Hematopoietic multipotent progenitor cell treated with erythropoietin and hydrocortisone succinate and interleukin-3 and kit ligand, for 6 days (in vitro differentiated cells): ENCODE measurements at places on chromosomes 2 and 18.
A peak's percentile ranks its signal among the peaks of the same experiment; 100 is the strongest.

DNA sequence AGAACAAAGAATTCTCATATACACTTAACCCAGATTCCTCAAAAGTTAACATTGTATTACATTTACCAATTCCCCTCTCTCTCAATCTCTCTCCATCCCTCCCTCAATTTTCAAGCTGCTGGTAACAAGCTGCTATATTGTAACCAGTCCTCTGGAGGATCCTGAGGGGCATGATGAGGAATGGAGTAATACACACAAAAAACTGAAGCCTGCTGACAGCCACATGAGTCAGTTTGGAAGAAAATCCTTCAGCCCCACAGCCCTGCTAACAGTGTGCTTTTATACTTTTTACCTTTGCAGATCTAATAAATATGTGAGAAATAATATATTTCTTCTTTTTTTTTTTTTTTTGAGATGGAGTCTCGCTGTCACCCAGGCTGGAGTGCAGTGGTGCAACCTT lies 165.7 kb upstream of the RAB12 start:
- no peak for DNase-seq

DNA sequence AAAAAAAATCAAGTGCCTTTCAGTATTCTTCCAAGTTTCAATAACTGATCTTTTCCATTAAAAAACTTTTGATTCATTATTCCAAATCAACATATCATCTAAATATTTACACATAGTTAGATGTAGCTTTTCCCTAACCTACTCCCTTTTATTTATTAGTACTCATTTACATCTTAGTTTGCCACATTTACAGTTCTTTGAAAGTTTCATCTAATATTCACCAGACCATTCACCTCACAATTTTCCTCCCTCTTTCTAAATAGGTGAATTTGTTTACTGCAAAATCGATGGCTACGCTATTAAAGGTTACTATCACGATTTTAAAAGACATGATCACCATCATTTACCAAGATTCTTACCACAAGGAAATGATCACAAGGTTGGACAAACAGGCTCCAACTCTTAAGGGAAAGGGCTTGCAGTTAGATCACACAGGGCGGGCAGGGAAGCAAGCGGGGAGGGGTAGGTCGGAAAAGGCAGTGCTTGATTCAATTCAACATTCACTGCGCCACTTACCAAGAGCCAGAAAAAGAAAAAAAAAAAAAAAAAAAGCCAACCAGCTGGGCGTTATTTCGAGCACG lies 654 bp upstream of the MARCHF7 start:
- DNase-seq: no peak

DNA sequence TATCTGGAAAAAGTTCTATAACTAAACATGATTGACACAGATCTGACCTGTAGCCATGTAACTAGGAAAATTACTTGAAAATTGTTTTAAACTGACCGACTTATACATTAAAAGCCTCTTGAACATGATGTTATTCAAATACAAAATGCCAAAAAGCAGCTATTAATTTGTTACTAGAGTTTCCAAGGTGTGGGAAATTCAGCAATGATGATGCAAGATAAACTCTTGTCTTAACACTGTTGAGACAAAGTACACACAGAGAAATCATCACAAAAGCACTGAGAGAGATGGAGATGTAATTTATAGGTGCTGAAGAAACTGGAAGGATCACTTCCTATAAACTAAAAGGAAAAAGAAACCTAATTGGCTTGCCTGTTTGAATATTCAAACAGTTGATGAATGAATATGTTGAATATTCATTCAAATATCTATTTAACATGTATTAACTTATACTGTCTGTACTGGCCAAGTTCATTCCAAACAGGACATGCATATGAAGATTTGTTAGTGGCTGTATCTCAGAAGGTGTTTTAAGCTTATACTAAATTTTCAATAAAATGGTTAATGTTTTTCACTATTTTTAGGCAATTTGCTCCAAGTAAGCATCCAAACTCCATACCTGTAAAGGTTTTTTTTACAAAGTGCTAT lies 34.6 kb upstream of the WDR75 start:
- DNase-seq: no peak

DNA sequence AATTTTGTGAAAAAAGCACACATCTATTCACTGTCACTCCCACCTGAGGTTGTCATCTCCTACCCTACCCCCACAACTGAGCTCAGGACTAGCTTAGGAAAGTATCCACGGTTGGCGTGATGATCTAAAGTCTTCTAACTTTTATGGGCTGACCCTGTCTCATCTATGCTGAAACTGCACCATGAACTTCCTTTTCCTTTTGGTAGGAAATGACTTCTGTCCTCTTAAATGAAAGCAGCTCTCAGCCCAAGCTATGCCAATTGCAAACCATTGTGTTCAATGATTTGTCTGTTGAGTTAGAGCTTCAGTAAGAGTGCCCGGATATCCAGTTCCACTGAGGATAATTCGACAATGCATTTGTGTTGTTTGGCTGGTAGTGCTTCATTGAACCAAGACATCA lies 52.7 kb downstream of the ARHGAP25 start:
- no peak for DNase-seq

DNA sequence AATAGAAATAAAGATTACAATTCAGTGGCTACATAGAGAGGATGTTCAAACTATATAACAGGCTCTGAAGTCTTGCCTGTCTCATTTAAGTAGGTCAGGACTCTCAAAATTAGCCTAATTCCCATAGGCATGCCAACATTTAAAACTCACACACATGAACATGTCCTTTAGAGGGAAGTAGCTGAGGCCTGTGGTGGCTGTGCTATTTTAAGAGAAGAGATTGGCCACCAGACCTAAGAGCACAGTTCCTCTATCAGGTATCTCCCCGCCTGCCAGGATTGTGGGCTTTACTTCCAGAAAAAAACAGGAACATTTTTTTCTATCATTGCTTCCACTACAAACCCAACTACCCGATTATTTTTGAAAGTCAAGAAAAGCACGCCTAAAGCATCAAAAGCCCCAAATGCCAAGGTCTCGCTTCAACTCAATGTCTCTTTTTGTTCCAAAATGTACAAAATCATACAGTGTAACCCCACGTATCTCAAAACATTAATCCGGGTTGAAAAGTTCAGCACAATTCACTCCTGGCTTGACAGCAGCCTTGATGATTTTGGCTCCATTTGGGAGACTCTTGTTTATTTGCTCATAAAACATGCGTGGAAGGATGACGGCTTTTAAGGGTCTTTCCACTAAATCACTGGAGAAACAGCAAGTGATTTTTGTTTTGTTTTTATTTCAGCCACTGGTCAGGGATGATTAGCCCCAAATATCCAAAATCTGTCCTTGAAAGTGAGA lies 15.3 kb downstream of the FHL2 start:
- no peak for DNase-seq

DNA sequence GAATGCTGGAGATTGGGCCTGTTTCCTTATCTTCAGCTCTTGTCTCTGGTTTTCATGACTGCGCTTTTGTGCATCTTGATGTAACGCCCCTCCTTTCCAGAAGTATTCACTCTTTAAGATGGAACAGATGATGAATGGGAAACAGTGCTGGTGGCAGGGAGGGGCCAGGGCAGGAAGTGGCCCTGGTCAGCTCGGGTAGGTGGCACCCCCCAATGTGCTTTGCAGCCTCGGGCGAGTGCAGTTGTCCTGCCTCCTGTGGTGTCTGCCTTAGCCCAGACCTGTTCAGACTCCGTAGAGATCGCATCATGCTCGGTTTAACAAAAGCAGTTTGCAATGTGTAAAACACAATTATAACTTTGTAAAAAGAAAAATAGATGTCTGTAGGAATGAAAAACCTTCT lies 17.0 kb upstream of the MGAT4A start:
- no peak for DNase-seq

GRCh38 chr2:139033300-139033699 lies 253.1 kb upstream of the NXPH2 start:
- DNase-seq: no peak

DNA sequence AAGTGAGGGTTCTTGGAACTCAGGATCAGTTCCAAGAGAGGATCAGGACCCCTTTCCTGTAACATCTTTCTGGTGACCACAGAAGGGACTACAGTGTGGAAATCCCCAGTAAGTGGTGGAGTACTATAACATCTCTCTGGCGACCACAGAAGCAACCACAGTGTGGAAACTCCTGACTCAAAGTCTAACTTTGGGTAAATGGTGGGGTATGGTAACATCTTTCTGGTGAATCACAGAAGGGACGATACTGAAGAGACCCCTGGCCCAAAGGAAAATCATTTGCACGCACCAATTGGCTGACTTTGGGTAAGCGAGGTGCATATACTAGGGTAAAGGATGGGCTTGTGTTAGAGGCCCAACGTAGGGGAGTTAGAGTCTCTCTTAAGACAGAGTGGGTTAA lies 56.3 kb upstream of the GULP1 start:
- no peak for DNase-seq

GRCh38 chr2:234027641-234028040 lies 22.9 kb upstream of the SPP2 start:
- no peak for DNase-seq

GRCh38 chr2:150282771-150283371 lies 204.6 kb downstream of the RND3 start:
- no peak for DNase-seq

- DNase-seq: no peak
These were observed 41.4 kb upstream of the MAPRE2 start for GRCh38 chr18:34999756-35000289.

GRCh38 chr2:140975237-140975636 lies 1155.6 kb downstream of the LRP1B start:
- no peak for DNase-seq

- no peak for DNase-seq
These were observed 106.9 kb upstream of the RGPD4 start for GRCh38 chr2:107719836-107720235.

- no peak for DNase-seq
These were observed 6.0 kb upstream of the ARL4C start for GRCh38 chr2:234502919-234503285.

GRCh38 chr2:156476850-156477206 lies 40.6 kb downstream of the GPD2 start:
- DNase-seq: no peak

DNA sequence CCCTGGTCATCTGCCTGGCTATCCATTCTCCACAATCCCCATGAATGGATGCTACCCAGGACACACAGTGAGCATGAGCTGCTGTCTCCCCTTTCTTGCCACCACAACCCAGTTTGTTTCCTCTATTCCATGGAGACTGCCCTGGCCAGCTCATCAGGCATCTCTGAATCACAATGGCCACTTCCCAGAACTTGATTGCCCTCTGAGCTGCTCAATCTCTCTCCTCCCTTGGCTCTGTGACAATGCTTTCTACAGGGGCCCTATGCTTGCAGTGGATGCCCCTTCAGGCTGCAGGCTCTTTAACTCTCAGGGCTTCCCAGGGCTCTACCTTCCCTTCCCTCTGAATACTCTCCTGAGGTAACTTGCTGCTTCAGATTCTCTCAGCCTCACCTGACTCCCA lies 14.4 kb upstream of the SLC4A5 start:
- no peak for DNase-seq

GRCh38 chr18:11324956-11325882 lies 175.8 kb upstream of the PIEZO2 start:
- no peak for DNase-seq

DNA sequence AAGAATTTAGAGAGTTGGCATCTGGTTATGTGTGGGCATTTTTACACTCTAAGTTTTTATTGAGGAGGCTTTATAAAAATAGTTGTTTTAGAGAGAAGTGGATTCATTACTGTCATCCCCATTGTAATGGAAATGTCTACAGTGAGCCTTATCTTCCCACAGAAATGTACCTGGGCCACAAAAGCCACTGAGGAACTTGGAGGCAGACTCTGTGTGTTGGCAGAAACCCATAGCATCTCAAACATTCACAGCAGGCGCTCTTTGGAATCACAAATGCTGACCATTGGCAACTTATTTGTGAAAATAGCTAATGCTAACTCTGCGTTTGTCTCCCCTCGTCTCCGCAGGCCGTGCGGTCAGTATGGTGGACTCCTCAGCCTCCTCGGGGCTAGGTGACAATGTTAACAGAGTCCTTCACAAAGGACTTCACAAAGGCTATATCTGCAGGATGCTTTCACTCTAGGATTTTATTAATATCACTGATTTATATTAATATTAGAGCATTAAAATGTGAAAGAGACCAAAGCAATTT lies 689.1 kb upstream of the POU3F3 start:
- no peak for DNase-seq

DNA sequence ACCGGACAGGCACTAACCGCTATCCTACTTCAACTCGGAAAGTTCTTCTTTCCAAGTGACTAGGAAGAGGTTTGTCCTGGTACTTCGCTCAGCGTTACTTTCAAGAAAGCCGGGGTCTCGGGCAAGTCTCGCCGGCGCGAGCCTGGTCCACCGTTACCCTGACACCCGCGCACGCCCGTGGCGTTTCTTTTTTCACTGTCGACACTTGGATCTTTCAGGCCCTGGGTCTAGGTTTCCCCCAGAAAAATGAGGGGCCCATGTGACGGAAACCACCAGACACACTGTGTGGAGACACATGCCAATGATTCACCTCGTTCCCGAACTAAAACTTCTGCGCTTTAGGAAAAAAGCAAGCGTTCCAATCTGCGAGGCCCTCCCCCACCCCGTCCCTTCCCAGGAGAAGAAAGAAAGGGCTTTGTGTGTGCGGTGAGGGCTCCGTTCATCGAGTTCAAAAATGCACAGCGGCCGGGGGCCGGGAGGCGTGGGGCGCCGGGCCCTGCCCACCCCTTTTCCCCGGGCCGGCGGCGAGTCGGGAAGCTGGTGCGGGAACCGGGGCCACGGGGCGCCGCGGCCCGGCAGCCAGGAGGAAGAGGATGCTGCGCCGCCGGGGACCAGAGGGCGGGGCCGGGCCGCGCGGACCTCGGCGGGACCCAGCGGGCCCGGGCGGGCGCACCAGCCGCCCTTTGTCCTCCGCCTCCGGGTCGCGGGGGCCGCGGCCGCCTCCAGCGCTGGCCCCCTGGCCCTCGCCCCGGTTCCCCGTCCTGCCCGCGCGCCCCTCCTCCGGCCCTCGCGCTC lies 2.6 kb downstream of the ZNF521 start:
- peak; percentile 57 for DNase-seq

GRCh38 chr18:79816092-79816491 lies 18.4 kb downstream of the KCNG2 start:
- no peak for DNase-seq

DNA sequence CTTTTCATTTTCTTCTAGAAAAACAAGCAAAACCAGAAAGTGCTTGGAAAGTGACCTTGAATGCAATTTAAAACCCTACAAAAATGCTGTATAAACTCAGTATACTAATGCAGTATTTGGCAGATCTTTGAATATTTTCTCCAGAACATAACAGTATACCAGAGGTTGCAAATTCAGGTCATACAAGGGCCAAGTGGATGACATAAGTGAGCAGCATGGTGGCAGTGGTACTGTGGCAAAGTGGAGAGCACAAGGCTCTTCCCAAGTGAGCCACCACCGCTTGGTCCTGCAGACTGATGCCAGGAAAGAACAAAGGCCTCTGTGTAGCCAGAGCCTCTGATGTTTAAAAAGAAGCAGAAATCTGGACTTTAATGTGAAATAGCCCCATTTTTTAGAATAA lies 33.1 kb downstream of the METTL4 start:
- no peak for DNase-seq
